Substantia nigra (tissue), 51 donors: ENCODE measurements at places on chromosomes 4 and X.

- DNase-seq: no peak
Observed at GRCh38 chr4:40231316-40231863, 34.6 kb downstream of the RHOH start.

GRCh38 chrX:110412971-110413726 is 54.5 kb downstream of the RTL9 start:
- peak; percentile 61 for DNase-seq

GRCh38 chr4:146049802-146050201 is 111.2 kb upstream of the ZNF827 start:
- no peak for DNase-seq

GRCh38 chr4:190020790-190021717 is 6.0 kb downstream of the FRG2 start:
- DNase-seq: no peak

DNA sequence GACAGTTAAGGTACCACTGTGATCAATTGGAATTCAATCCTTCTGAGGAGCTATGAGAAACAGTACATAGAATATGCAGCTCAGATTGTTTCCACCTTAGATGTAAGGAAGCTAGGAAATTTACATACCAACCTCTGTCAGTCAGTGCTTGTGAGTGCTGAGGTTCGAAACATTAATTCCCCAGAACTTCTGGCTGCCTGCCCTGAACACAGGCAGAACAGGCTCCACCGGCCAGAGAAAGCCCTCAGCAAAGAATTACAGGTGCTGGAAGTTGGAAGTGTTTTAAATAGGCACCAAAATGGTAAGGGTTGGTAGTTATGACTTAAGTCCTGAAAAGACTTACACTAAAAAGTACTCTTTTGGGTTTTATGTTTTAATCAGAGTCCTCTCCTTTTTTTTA is 651.8 kb downstream of the C4orf33 start:
- no peak for DNase-seq

- no peak for DNase-seq
Observed at GRCh38 chr4:95510145-95510544, 38.6 kb downstream of the UNC5C start.

GRCh38 chr4:54961357-54961975 is 163.9 kb downstream of the KDR start:
- no peak for DNase-seq

GRCh38 chrX:152843852-152844251 is 13.0 kb downstream of the NSDHL start:
- no peak for DNase-seq

DNA sequence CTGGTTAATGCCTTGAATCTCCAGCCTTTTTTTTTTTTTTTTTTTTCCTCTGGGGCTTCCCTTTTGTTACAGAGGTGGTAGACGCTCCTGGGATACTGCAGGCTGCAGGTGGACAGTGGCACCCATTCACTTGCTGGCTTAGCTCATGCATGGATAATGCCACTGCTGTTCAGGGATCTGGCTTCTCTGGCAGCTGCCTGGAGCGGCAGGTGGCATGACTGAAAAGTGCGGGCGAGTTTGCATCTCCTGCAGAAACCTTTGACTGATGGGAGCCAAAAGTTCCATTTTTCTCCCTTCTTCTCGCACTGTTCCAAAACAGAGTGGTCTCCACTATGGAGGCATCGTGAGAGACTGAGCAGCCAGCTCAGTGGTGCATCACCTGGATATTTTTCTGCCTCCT is 5.9 kb upstream of the STIM2 start:
- DNase-seq: peak; percentile 5

DNA sequence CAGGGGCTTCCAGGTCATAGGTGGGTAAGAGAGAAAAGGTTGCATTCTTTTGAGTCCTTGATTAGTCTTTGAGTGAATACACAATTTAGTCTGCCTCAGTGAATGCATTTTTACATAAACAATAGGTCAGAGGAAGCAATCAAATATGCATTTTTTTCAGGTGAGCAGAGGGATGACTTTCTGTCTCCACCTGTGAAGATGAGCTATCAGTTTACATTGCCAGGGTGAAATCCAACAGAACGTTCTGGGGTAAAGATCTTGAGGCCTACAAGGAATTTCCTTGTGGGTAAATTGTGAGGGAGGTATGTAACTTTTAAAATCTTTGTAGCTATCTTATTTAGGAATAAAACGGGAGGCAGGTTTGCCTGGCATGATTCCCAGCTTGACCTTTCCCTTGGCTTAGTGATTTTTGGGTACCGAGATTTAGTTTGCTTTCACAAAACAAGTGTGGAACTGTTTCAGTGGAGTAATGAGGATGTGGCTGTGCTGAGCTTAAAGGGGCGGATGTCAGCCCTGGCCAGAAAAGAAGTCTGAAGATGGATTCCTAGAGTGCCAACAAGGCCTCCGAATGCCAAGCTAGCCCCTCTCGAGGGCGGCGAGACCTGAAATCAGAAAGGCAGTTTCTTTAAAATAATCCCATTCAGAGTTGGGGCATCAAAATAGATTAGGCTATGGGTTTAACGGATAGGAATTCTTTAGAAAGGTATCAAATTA is 29.5 kb downstream of the TMEM131L start:
- DNase-seq: no peak

GRCh38 chrX:2389324-2389723 is 111.5 kb downstream of the DHRSX start:
- no peak for DNase-seq

- DNase-seq: no peak
Observed at GRCh38 chr4:96312046-96312685, 472.3 kb downstream of the PDHA2 start.

GRCh38 chr4:6497796-6498195 is 25.4 kb upstream of the PPP2R2C start:
- no peak for DNase-seq

DNA sequence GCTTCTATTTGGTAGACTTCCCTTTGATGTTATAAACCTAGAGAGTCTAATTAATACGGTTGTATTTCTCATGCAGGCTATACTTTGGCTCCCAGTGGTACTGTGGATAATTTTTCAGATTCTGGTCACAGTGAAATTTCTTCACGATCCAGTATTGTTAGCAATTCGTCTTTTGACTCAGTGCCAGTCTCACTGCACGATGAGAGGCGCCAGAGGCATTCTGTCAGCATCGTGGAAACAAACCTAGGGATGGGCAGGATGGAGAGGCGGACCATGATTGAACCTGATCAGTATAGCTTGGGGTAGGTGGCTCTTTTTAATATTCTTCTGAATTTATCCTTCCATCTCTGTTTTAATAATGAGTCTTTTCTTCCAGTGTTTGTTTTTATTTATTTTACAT is 249.7 kb downstream of the RAPGEF2 start:
- DNase-seq: no peak

- DNase-seq: no peak
Observed at GRCh38 chrX:94695910-94696309, 1021.9 kb downstream of the FAM133A start.

DNA sequence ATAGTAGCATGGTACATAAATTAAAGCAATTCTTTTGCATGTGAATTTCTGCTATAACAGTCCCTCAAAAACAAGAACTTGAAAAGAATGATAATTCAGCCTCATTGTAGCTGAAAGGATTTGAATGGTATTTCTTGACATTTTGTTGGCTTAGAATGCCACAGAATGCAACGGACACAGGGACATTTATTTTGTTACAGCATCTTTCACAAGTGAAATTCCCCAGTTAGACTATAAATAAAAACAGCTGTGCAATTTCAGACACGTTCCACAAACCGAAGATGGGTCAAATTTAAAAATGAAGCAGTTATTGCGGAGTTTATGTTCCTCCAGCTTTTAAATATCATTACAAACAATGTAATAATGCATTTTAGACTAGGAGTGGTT is 82.8 kb upstream of the AMELX start:
- DNase-seq: no peak

- no peak for DNase-seq
Observed at GRCh38 chrX:57313583-57314215, 27.2 kb downstream of the FAAH2 start.

GRCh38 chr4:169417629-169418282 is 147.0 kb upstream of the SH3RF1 start:
- no peak for DNase-seq

DNA sequence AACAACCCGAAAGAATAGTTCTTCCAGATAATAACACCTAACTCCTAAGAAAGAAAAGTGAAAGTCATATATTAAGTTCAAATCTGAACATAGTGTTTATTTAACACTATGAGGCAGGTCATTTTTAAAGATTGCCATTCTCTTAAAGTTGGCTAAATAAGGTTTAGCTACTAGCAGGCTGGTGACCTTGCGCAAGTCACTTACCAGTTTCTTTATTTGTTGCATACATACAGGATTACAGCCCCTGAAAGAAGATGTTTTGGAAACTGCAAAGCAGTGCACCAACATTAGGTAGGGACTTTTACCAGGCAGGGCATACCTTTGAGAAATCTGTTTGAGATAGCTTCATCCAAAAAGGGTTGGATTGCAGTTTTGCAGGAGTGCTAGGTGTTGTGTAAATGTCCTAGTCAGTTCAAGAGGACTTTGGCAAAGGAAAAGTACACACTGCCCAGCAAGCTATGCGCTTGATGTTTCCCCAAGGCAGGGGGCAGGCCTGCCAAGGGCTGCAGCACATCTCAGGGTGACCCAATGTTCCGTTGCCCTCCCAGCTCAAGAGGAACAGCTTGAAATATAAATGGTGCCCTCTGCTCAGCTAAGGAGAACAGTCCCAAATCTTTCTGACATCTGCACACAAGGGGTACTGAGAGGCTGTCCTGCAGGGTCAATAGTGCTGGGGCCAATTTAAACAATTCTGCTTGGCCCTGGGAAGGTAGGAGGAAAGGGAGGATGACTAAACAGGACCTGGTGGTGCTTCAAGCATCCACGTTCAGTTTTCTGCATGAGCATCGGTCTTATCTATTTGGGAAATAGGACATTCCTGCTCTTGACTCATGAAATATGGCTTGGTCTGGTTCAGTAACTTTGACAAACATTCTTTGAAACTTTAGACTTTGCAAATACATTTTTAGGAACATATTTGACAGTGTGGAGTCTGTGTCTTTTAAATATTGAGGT is 130.8 kb downstream of the COL4A6 start:
- no peak for DNase-seq

DNA sequence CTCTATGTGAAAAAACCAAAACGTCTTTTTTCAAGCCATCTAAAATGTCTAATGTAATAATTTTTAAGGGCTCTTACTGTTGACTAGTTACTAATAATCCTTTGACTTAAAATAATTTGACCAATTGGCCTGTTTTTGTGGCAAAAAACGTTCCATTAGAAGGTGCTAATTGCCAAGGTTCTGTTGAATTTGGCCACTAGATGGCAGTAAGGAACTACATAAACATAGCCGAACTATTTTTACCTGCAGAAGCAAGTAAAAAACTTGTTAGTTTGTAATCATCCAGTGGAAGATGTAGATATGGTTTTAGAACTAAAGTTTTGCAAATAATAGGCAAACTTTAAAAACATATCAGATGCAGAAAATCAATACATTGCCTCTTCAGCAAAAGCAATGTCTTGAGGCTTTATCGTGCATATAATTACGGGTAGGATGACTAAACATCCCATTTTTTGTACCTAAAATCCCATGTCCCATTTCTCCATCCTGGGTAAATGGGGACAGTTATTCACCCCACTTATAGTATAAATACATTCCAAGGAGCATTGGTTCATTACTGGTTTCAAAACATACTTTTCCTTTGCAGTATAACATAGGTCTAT is 57.6 kb downstream of the PROM1 start:
- DNase-seq: no peak

DNA sequence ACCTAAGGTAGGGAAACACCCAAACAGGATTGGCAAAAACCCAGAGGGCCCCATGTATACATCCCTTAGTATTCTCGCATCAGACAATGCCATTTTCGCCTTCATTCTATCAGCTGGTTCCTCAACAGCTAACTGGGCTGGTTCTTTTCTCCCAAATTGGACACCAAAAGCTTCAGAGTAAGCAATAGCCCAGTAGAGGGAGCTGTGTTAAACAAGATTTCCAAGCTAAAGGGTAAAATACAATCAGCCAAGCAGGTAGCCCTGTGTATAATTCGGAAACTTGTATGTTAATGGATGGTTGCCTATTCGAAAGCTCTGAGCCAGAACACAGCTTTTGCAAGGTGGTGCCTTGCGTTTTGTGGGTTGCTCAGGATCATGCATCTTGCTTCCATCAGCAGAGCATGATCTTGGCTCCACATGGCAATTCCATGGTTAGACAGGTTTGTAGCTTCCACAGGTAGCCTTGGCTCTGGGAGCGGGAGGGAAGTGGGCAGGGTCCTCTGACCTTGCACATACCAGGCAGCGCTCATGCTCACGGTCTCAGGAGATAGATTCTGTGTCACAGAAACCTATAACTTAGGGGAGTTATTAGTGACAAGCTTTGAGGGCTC is 115.2 kb upstream of the LNX1 start:
- no peak for DNase-seq

GRCh38 chr4:82562564-82562854 is 721 bp upstream of the TMEM150C start:
- no peak for DNase-seq

GRCh38 chr4:101039367-101039766 is 308.0 kb downstream of the PPP3CA start:
- no peak for DNase-seq
